Type B pancreatic cell (in vitro differentiated cells): ENCODE measurements at places on chromosomes 1 and 21. TPM values are rescaled to one million over a fixed set of nuclear protein-coding genes. Genes with fewer than 3 reads are reported as not detected.

GRCh38 chr1:222736470-222736869, 532 bp upstream of the FAM177B start:
- H3K4me3 ChIP-seq: no peak overlapping the region
- no peak for DNase-seq
- no peaks in the 10 kb centered on the region for H3K27me3 ChIP-seq

DNA sequence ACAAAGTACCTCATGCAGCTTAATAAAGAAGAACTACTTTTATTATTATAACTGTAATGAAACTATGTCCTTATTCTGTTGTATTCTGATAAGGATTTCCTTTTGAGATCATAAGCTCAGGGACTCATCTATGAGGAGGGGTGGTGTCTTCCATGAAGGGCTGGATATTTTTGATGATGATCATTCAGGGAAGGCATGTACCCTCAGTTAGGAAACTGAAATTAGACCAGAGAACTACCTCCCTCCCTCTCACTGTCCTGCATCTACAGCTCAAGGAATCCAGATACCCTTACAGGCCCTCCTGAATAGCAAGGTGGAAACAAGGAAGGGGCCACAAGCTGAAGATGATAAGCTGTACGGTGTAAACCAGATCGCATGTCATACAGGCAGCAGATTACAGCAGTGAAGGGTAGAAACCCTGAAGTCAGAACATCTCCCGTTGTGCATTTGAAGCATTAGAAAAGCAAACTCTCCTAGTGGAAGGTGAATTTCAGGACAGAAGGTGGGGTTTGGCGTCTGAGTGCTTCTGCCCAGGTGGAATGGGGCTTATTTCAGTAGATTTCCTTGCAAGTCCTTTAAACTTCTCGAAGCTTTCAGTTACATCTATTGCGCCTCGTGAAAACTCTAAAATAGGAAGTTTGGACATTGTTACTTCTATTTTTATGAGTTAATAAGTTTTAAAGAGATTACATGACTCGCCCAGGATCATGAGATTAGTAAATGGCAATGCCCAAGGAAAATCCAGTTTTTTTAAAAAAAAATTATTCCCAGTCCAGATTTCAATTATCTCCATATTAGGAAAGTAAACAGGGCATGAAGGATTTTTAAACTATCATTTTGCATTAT, 101.1 kb upstream of the HNRNPU start:
- H3K27ac ChIP-seq: no peak overlapping the region
- peaks cover 21% of the 10 kb centered on the region for H3K4me1 ChIP-seq
- DNase-seq: no peak
- H3K27me3 ChIP-seq: no peaks in the 10 kb centered on the region

DNA sequence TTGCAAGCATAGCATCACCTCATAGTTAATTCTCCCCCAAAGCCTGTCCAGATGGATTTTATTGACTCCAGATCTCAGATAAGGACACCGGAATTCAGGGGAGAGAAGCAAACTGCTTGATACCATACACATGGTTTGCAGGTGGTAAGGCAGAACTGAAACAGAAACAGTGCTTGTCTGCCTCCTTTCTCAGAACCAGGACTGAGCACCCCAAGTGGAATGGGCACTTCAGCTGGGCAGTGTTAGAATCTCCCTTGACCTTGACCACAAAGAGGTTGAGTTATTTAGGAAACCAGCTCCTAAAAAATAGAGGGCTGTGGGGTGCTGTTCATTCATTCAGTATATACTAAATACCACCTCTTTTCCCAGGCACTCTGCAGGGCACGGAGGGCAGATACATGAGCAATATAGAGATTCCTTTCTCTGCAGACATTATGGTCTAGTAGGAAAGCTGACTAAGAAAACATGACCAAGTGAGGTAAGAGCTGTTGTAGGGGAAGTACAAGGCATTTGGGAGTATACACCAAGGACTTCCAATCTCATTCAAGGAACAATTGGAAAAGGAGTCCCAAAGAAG, 185.2 kb downstream of the C1orf94 start:
- no peaks in the 10 kb centered on the region for H3K36me3 ChIP-seq
- no peak for DNase-seq
- no peak overlapping the region for H3K4me3 ChIP-seq
- peaks cover 10% of the 10 kb centered on the region for H3K4me1 ChIP-seq
- no peak overlapping the region for H3K27ac ChIP-seq

- no peaks in the 10 kb centered on the region for H3K4me1 ChIP-seq
- H3K27me3 ChIP-seq: no peaks in the 10 kb centered on the region
- no peak overlapping the region for H3K27ac ChIP-seq
These were observed 13.8 kb downstream of the OLFML3 start for GRCh38 chr1:113993072-113993471.

Gene TRABD2B
- total RNA-seq: 2.2 and 6.7 TPM in 2 replicates
